ENCODE measurements at places on chromosomes 6 and 20. TPM values are rescaled to one million over a fixed set of nuclear protein-coding genes. Genes with fewer than 3 reads are reported as not detected.

NKX2-2 gene
- total RNA-seq, result not detected

ASIP gene
- not detected for total RNA-seq

CALHM4 gene
- total RNA-seq, result 0.20 TPM

TTK gene
- 3.3 TPM for total RNA-seq

CAGE1 gene
- 0.30 TPM for total RNA-seq

- H3K27me3 ChIP-seq, result no peaks in the 10 kb centered on the region
- H3K4me1 ChIP-seq, result peaks cover 51% of the 10 kb centered on the region
- no peak overlapping the region for H3K4me3 ChIP-seq
- peak; percentile 82 for DNase-seq
- H3K36me3 ChIP-seq, result no peaks in the 10 kb centered on the region
Observed at GRCh38 chr6:16704401-16705045, 56.7 kb downstream of the ATXN1 start.

DNA sequence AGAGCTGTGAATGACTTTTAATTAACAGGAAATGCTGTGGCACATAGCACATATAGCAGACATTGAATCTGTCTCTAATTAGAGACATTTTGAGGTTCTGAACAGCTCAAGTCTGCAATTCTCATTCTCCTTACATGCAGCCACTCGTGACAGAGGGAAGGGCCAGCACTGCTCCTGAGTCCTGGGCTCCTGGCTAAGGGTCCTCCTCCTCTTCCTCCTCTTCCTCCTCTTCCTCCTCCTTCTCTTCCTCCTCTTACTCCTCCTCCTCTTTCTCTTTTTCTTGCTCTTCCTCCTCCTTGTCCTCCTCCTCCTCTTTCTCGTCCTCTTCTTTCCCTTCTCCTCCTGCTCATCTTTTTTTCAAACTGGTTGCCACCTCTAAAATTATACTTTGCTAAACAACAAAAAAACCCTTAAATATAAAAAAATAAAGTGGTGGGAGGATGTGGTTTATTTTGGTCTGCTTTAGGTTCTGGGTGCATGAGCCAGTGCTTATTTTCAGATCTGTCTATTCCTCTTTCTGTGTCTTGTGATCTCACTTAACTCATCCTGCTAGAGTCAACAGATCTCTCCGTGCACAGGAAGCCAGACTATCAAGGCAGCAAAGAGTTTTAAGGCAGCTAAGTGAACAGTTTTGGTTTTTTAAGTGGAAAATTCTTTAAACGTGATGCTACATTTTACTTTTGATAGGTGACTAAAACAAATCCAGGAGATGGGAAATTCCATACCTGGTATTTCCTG, 159.3 kb downstream of the CD83 start:
- no peak overlapping the region for H3K4me3 ChIP-seq
- peak; percentile 54 for DNase-seq
- H3K36me3 ChIP-seq, result no peaks in the 10 kb centered on the region

PREP gene
- total RNA-seq, result 55.4 TPM

- H3K4me1 ChIP-seq, result no peaks in the 10 kb centered on the region
- peak; percentile 71 for DNase-seq
- H3K27me3 ChIP-seq, result no peaks in the 10 kb centered on the region
- H3K36me3 ChIP-seq, result no peaks in the 10 kb centered on the region
Observed at GRCh38 chr6:84150705-84151104, 76.7 kb downstream of the CEP162 start.

PRICKLE4 gene
- total RNA-seq, result 3.1 TPM
